ENCODE measurements at places on chromosomes 16 and 17.

- H3K27ac ChIP-seq: no peak overlapping the region
- DNase-seq: no peak
- H3K27me3 ChIP-seq: no peaks in the 10 kb centered on the region
- H3K4me3 ChIP-seq: no peak overlapping the region
Observed at GRCh38 chr17:63358956-63359355, 87.2 kb downstream of the CYB561 start.

- DNase-seq: no peak
- no peaks in the 10 kb centered on the region for H3K36me3 ChIP-seq
- H3K27me3 ChIP-seq: no peaks in the 10 kb centered on the region
- no peak overlapping the region for H3K4me3 ChIP-seq
- no peak overlapping the region for H3K27ac ChIP-seq
Observed at GRCh38 chr16:87180069-87180468, 137.1 kb downstream of the C16orf95 start.

- no peaks in the 10 kb centered on the region for H3K27me3 ChIP-seq
- no peak overlapping the region for H3K4me3 ChIP-seq
- no peak overlapping the region for H3K27ac ChIP-seq
- H3K36me3 ChIP-seq: no peaks in the 10 kb centered on the region
Observed at GRCh38 chr16:20931066-20931600, 30.6 kb downstream of the LYRM1 start.

GRCh38 chr16:72985995-72986394 is 61.9 kb downstream of the ZFHX3 start:
- no peaks in the 10 kb centered on the region for H3K27me3 ChIP-seq
- peaks cover 18% of the 10 kb centered on the region for H3K4me1 ChIP-seq
- no peak overlapping the region for H3K27ac ChIP-seq
- H3K36me3 ChIP-seq: peaks cover 15% of the 10 kb centered on the region
- no peak overlapping the region for H3K4me3 ChIP-seq
- DNase-seq: no peak

DNA sequence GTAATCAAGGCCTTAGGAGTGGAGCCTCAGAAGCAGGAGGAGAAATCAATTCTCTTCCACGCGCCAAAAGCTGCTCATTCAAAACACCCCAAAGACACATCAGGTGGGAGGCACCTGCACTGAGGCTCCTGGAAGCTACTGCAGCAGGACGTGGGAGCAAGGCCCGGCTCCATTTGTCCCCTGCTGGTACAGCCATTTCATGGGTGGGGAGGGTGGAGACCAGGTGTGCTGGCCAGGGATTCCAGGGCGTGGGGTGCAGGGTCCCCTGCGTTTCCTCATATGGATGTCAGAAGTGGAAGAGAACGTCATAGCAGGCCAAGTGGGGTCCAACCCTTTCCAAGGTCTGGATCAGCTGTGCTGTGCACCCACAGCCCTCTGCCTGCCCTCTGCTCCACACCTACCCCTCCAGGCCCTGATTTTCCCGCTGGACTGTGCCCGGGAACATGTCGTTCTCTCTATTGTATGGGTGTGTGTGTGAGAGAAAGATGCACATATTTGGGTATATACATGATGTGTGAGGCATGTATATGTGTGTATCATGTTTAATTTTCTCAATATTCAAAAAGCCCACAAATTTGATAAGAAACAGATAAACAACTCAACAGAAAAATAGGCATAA is 39.2 kb upstream of the CBX4 start:
- no peak overlapping the region for H3K27ac ChIP-seq
- no peak for DNase-seq
- H3K36me3 ChIP-seq: no peaks in the 10 kb centered on the region
- H3K27me3 ChIP-seq: no peaks in the 10 kb centered on the region
- H3K4me1 ChIP-seq: peaks cover 5% of the 10 kb centered on the region
- H3K4me3 ChIP-seq: no peak overlapping the region

DNA sequence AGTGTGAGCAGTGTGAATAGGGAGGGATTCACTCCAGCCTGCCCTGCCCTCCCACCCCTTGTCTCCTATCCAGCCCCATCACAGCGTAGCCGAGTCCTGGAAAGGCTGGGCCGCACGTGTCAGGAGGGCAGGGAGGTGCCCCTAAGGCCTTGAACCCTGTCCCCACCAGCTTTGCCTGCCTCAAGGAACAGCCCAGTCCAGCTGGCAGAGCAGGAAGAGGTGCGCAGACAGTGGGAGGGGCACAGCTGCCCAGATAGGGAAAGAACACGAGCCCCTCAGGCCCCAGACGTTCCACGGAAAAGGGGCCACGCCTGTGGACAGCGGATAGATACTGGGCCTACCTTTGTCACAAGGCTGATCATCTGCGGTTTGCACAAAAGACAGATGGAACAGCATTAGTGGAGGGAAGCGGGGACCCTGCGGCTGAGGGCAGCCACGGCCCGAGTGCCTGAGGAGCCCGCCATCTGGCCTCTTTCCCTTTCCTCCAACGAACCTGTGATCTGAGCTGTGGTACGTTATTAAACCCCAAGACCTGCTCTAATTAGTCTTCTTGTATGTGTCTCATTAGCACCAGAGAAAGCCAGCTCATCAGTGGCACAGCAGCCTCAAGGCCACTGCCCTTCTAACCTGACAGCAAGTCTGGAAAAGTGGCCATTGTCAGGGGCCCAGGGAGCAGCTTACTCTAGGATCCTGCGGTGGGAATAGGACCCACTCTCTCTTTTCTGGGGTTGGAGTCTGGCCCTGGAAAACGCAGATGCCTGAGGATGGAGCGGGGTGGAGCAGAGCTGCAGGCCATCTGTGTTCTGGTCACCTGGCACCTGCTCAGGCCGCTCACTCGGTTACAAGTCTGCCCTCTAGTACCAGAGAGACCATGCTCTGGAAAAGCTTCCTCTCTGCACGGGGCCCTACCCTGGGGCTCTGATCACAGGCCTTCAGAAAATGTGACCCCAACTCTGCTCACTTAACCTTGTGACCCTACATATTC is 16.3 kb downstream of the MPP3 start:
- DNase-seq: no peak
- H3K27ac ChIP-seq: no peak overlapping the region
- no peaks in the 10 kb centered on the region for H3K36me3 ChIP-seq

DNA sequence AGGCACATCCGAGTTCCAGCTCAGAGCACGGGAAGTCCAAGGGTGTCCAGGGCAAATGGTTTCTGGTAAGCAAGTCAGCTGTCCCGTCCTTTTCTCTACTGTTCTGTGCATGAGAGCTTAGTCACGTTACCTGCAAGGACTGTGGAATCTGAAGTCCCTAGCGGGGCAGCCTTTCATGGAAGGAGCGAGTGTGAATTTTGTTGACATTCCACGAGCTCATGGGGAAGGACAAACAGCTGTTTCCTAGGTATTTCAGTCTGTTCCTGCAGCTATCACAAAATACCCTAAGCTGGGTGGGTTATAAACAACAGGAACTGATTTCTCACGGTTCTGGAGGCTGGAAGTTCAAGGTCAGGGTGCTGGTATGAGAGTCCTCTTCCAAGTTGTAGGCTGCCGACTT is 109.2 kb downstream of the SDR42E1 start:
- no peak for DNase-seq
- H3K36me3 ChIP-seq: no peaks in the 10 kb centered on the region
- H3K4me1 ChIP-seq: no peaks in the 10 kb centered on the region

DNA sequence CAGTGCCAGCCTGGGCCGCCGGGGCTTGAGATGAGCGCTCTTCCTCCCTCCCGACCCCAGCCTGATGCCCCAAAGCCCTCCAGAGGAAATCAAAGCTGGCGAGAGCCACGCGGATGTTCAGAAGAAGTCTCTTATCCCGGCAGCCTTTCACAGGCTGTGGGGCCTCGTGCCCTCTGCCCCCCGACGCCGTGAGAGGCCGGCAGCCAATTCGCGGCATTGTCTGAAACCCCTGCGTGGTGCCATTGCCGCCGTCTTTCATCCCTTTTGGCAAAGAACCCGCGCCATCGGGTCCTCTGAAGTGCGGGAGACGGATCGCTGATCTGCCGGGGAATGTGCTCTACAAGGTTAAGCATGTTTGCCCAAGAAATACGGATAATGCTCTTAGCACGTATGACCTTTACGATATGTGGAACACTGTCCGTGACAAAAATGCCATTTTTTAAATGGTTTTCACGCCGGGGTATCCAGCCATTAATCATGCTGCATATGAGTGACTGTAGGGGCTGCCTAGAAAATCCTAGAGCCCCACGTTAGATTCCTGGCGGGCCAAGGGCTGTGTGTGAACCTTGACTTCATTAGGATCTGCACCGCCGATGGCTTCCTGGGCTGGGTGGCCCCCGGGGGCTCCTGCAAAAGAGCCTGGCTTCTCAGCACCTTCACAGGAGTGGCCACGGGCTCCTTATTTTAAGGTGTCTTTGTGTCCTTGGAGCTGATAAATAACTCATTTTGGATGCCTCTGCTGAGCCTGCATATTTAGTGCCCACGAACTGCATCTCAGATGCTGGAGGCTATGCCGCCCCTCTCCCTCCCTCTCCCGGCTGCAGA is 165.1 kb upstream of the TNRC6C start:
- H3K36me3 ChIP-seq: no peaks in the 10 kb centered on the region
- peaks cover 41% of the 10 kb centered on the region for H3K27me3 ChIP-seq
- DNase-seq: no peak
- no peak overlapping the region for H3K4me3 ChIP-seq
- H3K27ac ChIP-seq: no peak overlapping the region

GRCh38 chr16:19512297-19512696 is 9.6 kb downstream of the GDE1 start:
- no peaks in the 10 kb centered on the region for H3K27me3 ChIP-seq
- no peaks in the 10 kb centered on the region for H3K4me1 ChIP-seq
- H3K27ac ChIP-seq: no peak overlapping the region

DNA sequence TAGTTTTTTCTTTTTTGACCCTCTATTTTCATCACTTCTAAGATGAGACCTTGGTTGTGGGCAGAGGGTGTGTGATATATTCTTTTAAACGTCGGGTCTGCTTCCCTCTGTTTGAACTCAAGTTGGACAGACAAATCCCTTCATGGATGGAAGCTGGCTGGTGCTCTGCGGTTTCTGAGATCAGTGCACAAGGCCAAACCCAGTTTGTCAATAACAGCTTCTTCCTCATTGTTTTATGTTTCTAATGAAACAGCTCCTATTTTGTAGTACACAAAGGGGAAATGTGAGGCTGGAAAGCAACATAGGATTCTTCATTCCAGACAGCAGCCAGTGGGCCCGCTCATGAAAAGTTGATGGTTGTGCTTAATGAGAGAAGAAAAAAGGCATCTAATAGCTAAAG is 159.6 kb downstream of the PRKCA start:
- H3K36me3 ChIP-seq: no peaks in the 10 kb centered on the region
- no peak for DNase-seq
- peaks cover 6% of the 10 kb centered on the region for H3K4me1 ChIP-seq
- no peaks in the 10 kb centered on the region for H3K27me3 ChIP-seq
- no peak overlapping the region for H3K27ac ChIP-seq

DNA sequence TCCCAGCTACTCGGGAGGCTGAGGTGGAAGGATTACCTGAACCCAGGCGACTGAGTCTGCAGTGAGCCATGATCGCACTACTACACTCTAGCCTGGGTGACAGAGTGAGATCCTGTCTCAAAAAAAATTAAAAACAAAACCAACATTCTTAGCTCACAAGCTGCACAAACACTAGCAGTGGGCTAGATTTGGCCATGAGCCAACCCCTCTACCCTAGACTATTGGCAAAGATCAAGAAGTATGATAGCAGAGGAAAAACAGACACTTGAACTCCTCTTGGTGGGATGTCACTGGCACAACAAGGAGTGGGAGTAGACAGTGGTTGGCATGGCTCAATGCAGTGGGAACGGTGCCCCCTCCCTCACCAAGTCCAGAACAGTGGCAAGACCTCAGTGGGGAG is 19.6 kb upstream of the RIPOR1 start:
- no peaks in the 10 kb centered on the region for H3K4me1 ChIP-seq
- no peaks in the 10 kb centered on the region for H3K36me3 ChIP-seq
- H3K27ac ChIP-seq: no peak overlapping the region

DNA sequence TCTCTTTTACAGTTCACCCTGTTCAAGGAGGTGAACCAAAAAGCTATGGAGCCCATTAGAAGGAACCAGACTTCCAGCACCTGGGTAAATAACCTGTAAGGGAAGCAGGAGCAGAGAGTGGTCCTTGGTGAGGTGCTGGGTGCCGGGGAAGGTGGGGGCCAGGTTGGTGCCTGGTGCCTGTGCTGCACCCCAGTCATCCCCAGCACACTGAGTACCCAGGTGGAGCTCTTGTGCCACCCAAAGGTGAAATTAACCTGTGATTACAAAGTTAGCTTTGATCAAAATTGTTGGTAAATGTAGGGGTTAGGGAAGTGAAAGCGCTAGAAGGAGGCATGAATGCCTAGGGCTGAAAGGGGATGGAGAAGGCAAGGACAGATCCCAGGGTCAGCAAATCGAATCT is 58.6 kb downstream of the CDRT4 start:
- no peaks in the 10 kb centered on the region for H3K4me1 ChIP-seq
- no peak overlapping the region for H3K4me3 ChIP-seq
- no peak overlapping the region for H3K27ac ChIP-seq
- DNase-seq: no peak
- H3K27me3 ChIP-seq: no peaks in the 10 kb centered on the region
- no peaks in the 10 kb centered on the region for H3K36me3 ChIP-seq

DNA sequence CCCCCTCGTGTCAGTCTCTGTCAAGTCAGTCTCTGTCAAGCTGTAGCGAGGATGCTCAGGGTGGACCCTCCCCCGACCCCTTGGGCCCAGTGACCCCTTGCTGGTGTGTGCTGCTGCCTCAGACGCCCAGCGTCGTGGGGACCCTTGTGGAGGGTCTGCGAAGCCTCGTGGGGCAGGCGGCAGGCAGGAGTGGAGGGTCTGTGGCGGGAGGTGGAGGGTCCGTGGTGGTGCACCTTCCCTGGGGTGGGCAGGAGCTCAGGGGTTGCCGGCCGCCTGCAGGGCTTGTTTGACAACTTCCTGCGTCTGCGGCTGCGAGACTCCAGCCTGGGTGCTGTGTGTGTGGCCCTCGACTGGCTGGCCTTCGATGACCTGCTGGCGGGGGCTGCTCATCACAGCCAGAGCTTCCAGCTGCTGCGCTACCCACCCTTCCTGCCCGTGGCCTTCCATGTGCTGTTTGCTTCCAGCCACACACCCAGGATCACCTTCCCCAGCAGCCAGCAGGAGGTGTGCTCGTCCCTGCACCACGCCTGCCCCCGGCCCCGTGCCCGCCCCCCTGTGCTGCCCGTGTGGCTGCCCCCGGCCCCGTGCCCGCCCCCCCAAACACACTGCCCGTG is 5.6 kb downstream of the GNG13 start:
- peaks cover 2% of the 10 kb centered on the region for H3K27me3 ChIP-seq
- no peaks in the 10 kb centered on the region for H3K4me1 ChIP-seq
- DNase-seq: no peak
- H3K27ac ChIP-seq: no peak overlapping the region

- no peaks in the 10 kb centered on the region for H3K4me1 ChIP-seq
- H3K27ac ChIP-seq: no peak overlapping the region
- peaks cover 79% of the 10 kb centered on the region for H3K36me3 ChIP-seq
- no peaks in the 10 kb centered on the region for H3K27me3 ChIP-seq
- no peak overlapping the region for H3K4me3 ChIP-seq
- DNase-seq: no peak
Observed at GRCh38 chr16:84486551-84487235, 17.8 kb downstream of the MEAK7 start.
